Stomach (tissue), 19 donors: ENCODE measurements at places on chromosomes 12 and 14.

- no peak for DNase-seq
- no peak overlapping the region for H3K4me3 ChIP-seq
- H3K27ac ChIP-seq, result no peak overlapping the region
- H3K27me3 ChIP-seq, result no peaks in the 10 kb centered on the region
Observed at GRCh38 chr12:103282124-103282523, 213.6 kb downstream of the C12orf42 start.

GRCh38 chr12:1003600-1004271 is 12.7 kb downstream of the ERC1 start:
- H3K36me3 ChIP-seq, result peaks cover 7% of the 10 kb centered on the region
- no peak overlapping the region for H3K4me3 ChIP-seq
- no peaks in the 10 kb centered on the region for H3K27me3 ChIP-seq
- peaks cover 21% of the 10 kb centered on the region for H3K4me1 ChIP-seq

DNA sequence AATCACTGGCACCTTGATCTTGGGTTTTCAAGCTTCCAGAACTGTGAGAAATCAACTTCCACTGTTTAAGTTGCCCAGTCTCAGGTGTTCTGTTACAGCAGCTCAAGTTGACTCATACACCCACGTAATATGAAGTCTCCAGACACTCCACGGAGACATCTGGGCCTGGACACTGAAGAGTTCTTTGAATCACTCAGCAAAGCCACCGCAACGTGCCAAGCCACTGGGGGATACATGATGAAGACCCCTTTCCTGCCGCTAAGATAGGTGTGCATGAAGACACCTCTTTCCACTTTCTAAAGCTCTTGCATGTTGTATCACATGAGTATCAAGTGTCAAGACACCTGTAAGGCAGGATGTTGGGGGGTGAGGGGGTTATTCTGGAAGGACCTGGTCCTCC is 311.7 kb upstream of the RTL1 start:
- no peak overlapping the region for H3K27ac ChIP-seq
- H3K36me3 ChIP-seq, result no peaks in the 10 kb centered on the region
- no peak overlapping the region for H3K4me3 ChIP-seq
- H3K27me3 ChIP-seq, result no peaks in the 10 kb centered on the region
- no peak for DNase-seq
- H3K4me1 ChIP-seq, result no peaks in the 10 kb centered on the region

DNA sequence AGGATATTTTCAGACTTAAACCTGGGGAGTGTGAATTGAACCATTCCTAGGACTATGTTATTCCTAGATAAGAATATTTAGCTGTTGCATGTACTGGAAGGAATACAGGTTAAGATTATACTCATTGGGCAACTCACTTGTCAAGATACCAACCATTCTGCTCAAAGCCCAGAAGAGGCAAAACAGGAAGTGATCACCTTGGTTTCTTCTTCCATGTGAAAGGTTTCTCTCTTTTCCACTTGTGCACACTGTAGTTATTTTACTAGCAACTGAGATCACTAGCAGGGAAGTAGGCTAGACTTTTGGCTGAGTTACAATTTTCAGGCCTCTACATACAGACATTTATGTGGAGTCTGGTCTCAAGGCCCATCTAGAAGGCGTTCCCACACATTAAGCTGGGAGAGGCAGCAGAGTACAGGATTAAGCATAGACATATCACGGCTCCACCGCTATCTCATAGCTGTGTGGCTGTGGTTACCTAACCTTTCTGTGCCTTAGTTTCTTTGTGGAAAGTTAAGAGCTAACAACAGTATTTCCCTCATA is 83.9 kb upstream of the FERMT2 start:
- no peak overlapping the region for H3K4me3 ChIP-seq
- H3K36me3 ChIP-seq, result no peaks in the 10 kb centered on the region
- H3K27ac ChIP-seq, result no peak overlapping the region

GRCh38 chr12:82746668-82747067 is 60.0 kb downstream of the TMTC2 start:
- H3K4me3 ChIP-seq, result no peak overlapping the region
- H3K4me1 ChIP-seq, result peaks cover 13% of the 10 kb centered on the region
- no peak for DNase-seq
- no peaks in the 10 kb centered on the region for H3K27me3 ChIP-seq
